ENCODE measurements at places on chromosomes 6 and 20.

DNA sequence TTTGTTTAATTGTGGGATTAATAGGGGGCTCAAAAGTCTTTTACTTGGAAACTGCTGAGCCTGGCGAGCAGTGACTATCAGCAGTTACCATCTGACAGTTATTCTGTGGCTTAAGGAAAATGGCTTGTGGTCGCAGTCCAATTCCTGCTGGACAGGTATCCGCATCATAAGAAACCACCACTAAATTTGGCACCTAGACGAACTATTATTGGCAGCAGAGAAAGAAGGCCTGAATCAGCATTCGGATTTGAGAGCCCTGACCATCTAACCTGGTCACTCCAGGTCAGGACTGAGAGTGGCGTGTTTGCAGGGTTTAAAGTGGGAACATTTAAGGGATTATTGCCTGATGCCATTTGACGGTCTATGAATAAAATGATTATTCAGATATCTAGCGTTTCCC lies 146.4 kb downstream of the RPS12 start:
- no peak for DNase-seq

GRCh38 chr6:1595271-1596087 lies 14.2 kb upstream of the FOXC1 start:
- DNase-seq, result no peak

GRCh38 chr20:6127825-6128224 lies 5.0 kb upstream of the FERMT1 start:
- DNase-seq, result no peak

- no peak for DNase-seq
Observed at GRCh38 chr6:108164815-108165706, 761 bp upstream of the NR2E1 start.
